LoVo (cell line): ENCODE measurements at places on chromosomes 12 and 14.

GRCh38 chr12:131065801-131066200 is 112.1 kb downstream of the ADGRD1 start:
- DNase-seq = no peak

GRCh38 chr12:57456145-57456700 is 1.1 kb downstream of the INHBE start:
- peak; percentile 55 for DNase-seq

- no peak for DNase-seq
Measured at GRCh38 chr12:64407342-64408223, 3.4 kb downstream of the XPOT start.

- peak; percentile 79 for DNase-seq
Measured at GRCh38 chr12:75658901-75659823, 147.8 kb upstream of the KRR1 start.

GRCh38 chr12:128830505-128830893 is 6.7 kb upstream of the SLC15A4 start:
- DNase-seq = no peak

DNA sequence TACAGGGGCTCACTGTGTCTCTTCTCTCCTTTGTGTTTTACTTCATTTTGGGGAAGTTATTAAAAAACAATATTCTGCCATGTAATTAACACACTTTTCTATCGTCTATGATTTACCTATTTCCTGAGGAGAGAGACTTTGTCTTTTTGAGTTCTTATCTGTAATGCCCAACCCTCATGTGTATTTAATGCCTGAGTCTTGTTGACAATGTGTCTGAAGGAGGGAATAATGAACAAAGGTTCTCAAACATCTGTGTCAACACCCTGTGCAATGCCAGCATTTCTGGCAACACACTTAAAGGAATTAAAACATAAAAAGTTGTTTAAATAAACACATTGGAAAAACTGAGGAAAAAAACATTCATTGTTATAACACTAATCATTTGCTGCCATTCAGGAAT is 147.1 kb downstream of the SLC15A5 start:
- DNase-seq = no peak

GRCh38 chr12:6347367-6348338 is 5.8 kb upstream of the TNFRSF1A start:
- DNase-seq = no peak

GRCh38 chr12:53004178-53004577 is 2.1 kb upstream of the EIF4B start:
- DNase-seq = peak; percentile 44

DNA sequence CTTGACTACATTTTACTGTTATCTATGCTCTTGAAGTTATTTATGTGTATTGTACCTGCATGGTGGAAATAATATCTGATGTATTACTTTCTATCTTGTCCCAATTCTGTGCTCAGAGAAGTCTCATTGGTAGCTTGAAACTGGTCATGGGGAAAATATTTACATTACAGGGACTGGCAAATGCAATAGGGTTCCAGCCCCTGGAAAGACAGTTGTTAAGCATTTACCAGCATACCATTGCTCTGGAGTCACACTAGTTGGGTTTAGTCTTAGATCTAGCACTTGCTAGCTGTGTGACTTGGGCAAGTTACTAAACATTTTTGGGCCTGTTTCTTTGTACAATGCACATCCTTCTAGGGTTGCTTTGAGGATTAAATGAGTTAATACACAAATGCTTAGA is 86.3 kb upstream of the NRXN3 start:
- no peak for DNase-seq

DNA sequence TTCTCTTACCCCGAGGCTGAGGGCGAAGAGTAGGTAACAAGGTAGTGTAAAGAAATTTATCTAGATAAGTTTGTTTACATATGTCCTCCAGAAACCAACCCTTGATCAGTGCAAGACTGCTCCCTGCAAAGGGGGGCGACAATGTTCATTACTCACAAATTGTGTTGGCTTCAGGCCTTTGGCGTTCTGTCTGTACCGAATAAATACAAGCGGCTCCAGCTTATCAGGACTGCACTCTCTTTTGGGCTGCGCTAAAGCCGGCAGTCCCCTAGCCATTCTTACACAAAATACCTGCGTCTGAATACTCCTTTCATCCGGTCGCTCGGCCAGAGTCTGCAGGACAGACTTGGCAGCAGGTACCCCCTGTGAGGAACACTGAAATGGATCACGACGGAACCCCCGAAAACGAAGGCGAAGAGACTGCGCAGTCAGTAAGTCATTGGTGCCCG is 116.4 kb downstream of the PPHLN1 start:
- DNase-seq = no peak

- no peak for DNase-seq
Measured at GRCh38 chr12:132478845-132479244, 11.1 kb upstream of the FBRSL1 start.

GRCh38 chr14:99156814-99157213 is 115.2 kb downstream of the BCL11B start:
- DNase-seq = no peak

- DNase-seq = peak; percentile 83
Measured at GRCh38 chr12:116916714-116917114, 6.0 kb downstream of the FBXW8 start.

DNA sequence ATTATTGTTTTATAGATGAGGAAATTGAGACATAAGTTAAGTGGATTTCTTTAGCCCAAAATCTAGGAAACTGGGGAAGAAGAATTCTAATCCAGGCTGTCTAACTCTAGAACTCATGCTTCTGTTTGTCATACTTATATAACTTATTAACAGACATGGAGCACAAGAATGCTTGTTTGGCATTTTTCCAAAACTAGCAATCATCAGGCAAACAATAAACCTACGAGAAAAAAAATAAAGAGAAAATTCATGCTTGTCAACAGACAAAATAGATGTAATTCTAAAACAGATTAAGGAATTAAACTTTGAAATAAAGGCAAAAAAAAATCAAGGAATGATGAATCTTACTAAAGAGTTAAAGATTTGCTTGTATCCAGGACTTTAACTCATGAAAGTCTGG is 103.1 kb downstream of the METTL25 start:
- peak; percentile 12 for DNase-seq

GRCh38 chr12:55743406-55744339 is 751 bp downstream of the GDF11 start:
- peak; percentile 69 for DNase-seq

- DNase-seq = peak; percentile 43
Measured at GRCh38 chr14:34650786-34651584, 21.0 kb upstream of the SNX6 start.

- no peak for DNase-seq
Measured at GRCh38 chr12:7915661-7916403, 20.2 kb downstream of the SLC2A3 start.

DNA sequence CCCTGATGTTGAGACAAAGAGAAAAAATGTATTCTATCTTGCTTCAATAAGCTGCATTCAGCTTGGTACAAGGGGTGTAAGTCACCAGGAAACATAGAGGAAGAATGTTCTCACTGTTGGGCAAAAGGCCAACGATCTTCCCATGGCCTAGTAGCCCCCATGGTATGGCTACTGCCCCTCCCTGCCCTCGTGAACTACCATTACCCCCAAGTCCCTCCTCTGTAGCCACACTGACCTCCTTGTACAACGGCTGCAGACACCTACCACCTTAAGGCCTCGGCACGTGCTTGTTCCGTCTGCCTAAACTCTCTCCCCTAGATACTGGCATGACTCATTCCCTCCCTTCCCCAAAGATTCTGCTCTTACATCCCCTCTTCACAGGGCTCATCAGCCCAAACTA is 81.9 kb upstream of the ANO2 start:
- no peak for DNase-seq

DNA sequence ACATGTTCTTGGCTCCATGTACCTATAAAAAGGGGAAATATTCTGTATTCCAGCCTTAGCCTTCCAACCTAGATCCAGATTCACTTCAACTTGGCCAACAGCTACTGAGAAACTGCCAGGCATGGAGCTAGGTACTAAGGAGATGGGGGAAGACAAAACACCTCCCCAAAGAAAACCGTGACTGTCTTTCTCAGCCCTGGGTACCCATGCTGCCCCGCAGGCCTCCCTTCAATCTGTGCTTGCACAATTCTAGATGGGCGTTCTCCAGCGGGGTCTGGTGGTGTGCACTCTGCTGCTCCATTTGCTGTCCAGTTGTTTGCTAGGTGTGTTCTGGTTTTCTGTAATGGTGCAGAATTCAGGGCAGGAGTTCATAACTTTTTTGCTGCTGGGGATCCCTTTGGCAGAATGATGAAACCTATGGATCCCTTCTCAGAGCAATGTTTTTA is 817 bp upstream of the KRT4 start:
- DNase-seq = no peak

DNA sequence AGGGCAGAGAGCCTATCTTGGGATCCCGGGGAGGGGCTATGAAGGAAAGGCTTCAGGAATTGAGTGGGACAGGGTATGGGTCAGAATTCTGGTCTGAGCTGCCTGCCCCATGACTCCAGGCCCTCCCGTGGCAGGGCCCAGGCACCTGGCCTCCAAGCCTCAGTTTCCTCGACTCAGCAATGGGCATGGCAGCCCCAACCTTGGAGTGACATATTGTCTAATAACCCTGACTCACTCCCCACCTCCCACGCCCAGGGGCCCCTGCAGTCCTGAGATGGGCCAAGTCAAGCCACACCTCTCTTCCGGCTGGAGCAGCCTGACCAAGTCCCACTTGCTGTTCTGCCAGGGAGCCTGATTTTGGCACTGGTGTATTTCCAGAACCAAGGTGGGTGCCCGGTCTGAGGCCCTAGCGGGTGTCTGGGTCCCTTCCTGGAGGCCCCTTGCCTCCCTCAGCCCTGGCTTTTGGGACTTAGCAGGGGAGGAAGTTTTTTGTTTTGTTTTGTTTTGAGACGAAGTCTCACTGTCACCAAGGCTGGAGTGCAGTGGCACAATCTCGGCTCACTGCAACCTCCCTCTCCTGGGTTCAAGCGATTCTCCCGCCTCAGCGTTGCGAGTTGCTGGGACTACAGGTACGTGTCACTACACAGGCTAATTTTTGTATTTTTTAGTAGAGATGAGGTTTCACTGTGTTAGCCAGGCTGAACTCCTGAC is 40.3 kb upstream of the RCOR1 start:
- DNase-seq = peak; percentile 88

- no peak for DNase-seq
Measured at GRCh38 chr14:74610866-74611649, 979 bp downstream of the LTBP2 start.

DNA sequence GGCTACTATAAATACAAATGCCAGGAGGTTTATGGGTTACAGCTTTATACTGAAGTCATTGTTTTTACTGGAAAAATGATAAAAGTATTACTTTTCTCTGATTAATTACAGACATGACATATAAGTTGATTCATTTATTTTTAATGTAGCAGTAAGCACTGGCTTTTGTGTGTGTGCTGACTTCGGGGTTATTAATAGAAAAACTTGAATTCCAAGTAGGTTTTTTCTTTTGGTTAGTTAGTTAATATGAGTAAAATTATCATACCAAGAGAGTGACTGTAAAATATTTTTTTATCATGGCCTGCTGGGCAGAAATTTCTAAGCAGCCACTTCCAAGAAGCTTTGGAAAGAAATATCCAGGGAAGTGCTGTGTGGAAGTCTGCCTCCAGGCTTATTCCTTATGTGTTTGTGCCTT is 56.4 kb downstream of the IFT81 start:
- DNase-seq = no peak

GRCh38 chr12:47755655-47756562 is 2.8 kb downstream of the RAPGEF3 start:
- DNase-seq = no peak

- DNase-seq = no peak
Measured at GRCh38 chr12:91854725-91855124, 290.9 kb downstream of the BTG1 start.

- DNase-seq = no peak
Measured at GRCh38 chr14:35073486-35073885, 27.4 kb downstream of the FAM177A1 start.

- DNase-seq = no peak
Measured at GRCh38 chr14:99538275-99538674, 57.1 kb downstream of the CCNK start.

- no peak for DNase-seq
Measured at GRCh38 chr12:749751-750270, 2.6 kb upstream of the WNK1 start.

GRCh38 chr12:124405592-124405991 is 110.7 kb downstream of the RFLNA start:
- DNase-seq = no peak

GRCh38 chr14:93870377-93870776 is 56.8 kb upstream of the FAM181A start:
- no peak for DNase-seq

DNA sequence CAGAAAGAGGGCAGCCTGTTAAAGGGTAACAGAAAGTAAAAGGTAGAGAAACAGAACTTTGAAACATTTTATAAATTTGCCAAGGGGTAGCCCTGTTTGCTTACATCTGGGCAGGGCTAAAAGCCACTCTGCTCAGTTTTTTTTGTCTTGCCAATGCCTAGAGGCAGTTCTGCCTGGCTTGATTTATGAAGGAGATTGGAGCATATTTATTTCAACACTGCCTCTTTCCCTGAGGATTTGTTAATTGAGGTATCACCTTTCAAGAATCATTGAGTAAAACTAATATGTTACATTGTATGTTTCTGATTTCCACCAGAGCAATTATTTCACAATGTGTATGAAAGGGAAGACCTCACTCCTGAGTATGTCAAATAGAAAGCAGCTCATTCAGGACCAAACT is 160.8 kb downstream of the GXYLT1 start:
- no peak for DNase-seq

DNA sequence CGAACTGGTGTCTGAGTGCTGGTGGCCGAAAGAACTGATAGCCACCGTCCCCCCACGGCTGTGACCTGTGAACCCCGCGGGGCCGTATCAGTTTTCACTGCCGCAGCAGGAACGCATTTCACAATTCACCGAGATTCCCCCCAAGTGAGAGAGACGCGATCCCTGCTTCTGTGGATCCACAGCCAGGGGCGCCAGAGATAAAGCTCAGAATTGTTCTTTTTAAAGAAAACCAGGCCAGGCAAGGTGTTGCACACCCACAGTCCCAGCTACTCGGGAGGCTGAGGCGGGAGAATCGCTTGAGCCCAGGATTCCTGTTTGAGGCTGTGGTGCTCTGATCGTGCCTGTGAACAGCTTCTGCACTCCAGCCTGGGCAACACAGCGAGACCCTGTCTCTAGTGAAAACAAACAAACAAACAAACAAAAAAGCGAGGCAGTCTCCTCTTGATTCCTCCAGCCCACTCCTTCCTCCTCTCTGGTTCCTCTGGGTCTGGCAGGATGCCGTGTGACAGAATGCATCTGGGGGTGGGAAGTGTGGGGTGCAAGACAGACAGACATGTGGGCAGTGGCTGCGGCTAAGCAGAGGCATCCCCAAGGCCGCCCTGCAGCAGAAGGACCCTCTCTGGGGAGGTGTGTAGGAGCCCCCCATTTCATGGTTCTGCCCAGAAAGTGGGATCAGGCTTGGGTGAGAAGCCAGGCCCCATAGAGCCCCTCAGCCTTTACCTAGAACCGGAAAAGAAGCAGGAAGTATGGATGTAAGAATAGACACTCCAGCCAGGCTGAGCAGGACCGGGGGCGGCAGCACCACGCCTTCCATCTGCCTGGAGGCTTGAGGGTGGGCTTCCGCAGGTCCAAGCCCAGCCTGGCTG is 39.2 kb upstream of the PPP1R13B start:
- DNase-seq = no peak

GRCh38 chr14:55303125-55303499 is 31.9 kb downstream of the FBXO34 start:
- no peak for DNase-seq
